ENCODE measurements at places on chromosomes 6 and 20. TPM values are rescaled to one million over a fixed set of nuclear protein-coding genes. Genes with fewer than 3 reads are reported as not detected.

The CST2 gene
- polyA plus RNA-seq, result not detected

The TDP2 gene
- polyA plus RNA-seq, result 29.7 TPM

The ARG1 gene
- 0.53 TPM for polyA plus RNA-seq

The TP53TG5 gene
- 0.96 TPM for polyA plus RNA-seq

The DNMT3B gene
- polyA plus RNA-seq, result 1.0 TPM

The SLC22A1 gene
- 0.44 TPM for polyA plus RNA-seq

The MCCD1 gene
- not detected for polyA plus RNA-seq

The NKX2-2 gene
- not detected for polyA plus RNA-seq

DNA sequence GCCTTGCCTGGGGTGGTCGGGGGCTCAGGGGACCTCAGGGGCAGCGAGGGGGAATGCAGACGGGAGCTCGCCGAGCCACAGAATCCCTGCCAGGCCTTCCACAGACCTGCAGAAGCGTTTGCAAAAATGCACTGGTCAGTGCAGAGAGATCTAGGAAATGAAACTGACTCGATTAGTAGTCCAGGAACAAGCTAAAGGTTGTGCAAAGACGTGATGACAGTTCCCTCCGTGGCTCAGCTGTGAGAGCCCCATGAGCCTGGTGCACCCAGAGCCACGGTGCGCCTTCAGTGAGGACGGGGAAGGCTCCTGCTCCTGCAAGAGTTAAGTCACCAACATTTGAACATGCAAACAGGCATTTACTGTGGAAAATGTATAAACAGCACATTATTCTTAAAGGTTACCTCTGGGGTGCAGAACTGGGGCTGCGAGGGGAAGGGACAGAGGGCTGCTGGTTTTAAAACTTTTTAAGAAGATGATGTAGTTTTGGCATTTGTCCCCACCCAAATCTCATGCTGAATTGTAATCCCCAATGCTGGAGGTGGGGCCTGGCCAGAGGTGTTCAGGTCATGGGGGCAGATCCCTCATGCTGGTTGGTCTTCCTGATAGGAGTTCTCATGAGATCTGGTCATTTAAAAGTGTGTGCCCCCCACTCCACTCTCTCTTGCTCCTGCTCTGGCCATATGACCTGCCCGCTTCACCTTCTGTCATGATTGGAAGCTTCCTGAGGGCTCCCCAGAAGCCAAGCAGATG, 147.3 kb downstream of the DLL1 start:
- no peak for DNase-seq

DNA sequence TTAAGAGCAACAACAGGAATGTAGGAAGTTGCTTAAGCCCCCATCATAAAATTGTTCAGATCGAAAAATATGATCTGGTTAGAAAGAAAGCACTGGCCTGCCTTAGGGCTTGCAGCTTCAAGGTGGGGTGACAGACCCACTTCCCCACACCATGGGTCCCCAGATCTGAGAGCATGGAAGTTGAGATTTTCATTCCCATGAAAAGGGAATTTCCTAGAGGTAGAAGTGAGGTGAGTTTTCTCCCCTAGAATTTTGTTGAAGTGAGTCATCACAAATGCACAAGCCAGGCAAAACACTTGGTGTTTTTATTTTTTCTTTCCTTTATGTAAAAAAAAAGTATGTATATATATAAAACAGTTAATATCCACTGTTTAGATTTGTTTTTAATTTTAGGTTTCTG, 213.6 kb upstream of the SUPT3H start:
- DNase-seq, result no peak

- DNase-seq, result peak; percentile 10
Measured at GRCh38 chr6:29965873-29966601, 23.7 kb downstream of the HLA-A start.

DNA sequence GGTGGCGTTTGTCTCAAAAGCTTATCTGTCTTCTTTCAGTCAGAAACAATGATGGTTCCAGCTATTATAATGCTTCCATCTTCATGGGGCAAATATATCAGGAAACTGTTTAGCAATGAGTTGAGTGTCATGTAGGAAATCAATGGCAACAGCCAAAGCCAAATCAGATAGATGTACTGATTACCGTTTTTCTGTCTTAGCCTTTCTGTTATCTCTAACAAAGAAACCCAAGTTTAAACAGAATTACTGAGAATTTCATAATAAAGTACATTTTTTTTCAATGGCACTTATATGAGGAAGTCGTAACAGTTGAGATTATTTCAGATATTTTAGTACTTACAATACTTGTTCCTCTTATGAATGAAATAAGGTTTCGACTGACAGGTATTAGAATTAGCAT, 1.2 kb downstream of the NOX3 start:
- no peak for DNase-seq

DNA sequence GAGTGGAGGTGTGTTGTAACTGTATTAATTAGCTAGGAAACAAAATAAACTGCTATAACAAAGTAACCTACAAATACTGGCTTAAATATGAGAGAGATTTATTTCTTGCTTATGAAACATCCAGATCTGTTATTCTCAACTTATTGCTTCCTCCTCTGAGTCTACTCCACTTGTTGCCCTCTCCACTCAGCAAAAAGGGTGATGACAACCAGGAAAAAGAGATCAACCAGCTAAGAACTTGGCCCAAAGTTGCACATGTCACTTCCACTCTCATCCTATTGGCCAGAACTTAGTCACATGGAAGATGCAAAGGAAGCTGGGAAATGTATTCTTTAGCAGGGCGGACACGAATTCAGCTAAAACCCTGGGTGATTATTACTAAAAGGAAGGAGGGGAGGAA, 5.2 kb upstream of the TP53RK start:
- no peak for DNase-seq

GRCh38 chr6:144305567-144305966, 20.4 kb downstream of the UTRN start:
- DNase-seq, result no peak

DNA sequence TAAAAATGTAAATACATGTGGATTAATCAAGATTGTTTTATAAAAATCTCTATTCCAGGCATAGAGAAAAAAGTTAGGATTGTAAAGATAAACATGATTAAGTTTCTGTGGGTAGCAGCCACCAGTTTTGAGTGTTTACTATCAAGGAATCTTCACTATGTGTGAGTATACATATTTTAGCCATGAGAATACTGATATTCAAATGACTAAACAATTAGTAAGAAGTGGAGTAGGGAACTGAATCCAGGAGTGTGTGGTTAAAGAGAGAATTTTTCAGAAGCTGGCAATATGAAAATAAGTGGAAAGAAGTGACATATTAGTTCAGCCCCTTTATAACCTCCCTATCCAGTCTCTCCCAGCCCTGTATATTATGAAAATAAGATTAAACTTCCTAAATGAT, 10.3 kb downstream of the ELOVL2 start:
- DNase-seq, result no peak

DNA sequence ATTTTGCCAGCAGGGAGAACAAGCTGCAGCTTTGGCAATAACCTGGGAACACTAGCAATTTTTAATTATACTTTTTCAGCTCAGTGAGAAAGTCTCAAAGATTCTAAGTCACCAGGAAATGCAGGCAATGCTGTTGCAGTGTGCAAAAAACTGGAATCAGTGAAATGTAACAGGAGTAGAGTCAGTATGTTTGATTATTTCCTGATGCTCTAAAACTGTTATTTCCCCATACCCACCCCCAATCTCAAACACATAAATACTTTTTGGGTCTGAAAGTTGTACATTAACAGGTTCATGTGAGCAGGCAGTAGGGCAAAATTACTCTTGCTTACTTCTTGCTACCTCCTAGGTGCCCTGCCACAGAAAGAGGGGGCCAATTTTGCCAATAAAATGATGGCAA, 65.4 kb upstream of the BEND6 start:
- DNase-seq, result no peak

DNA sequence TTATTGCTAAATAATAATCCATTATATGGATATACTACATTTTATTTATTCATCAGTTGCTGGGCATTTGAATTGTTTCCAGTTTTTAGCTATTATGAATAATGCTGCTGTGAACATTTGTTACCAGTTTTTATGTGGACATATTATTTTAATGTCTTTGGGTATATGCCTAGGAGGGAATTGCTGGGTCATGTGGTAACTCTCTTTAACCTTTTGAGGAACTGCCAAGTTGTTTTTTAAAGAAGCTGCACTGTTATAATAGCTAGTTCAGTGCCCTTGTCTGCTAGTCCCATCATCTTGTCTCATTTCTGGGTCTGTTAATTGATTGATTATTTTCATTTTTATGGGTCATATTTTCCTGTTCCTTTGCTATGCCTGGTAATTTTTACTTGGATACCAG, 56.3 kb downstream of the FOXO3 start:
- DNase-seq, result no peak

GRCh38 chr20:35681960-35682359, 17.2 kb downstream of the NFS1 start:
- DNase-seq, result no peak

GRCh38 chr6:136736281-136736960, 55.9 kb downstream of the MAP3K5 start:
- DNase-seq, result no peak

- DNase-seq, result no peak
Measured at GRCh38 chr6:41524634-41525011, 21.6 kb upstream of the FOXP4 start.

- DNase-seq, result no peak
Measured at GRCh38 chr6:166905013-166905412, 51.3 kb downstream of the RNASET2 start.

DNA sequence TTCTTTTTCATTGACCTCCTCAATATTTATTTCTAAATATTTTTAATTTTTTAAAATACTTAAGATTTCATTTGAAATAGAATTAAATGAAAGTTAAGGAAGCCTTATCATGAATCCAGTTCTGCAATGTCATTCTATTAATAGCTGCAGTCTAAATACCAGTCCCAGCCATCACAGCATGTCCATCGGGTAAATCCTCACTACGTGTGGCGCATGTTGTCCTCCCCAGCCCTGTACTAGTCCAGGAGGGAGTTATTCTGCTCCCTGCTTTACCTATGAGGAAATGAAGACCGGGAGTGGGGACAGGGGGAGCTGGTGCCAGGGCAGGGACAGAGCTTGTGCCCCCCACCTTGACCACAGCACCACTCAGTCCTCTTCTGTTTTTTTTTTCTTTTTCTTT, 125.1 kb upstream of the QKI start:
- no peak for DNase-seq

DNA sequence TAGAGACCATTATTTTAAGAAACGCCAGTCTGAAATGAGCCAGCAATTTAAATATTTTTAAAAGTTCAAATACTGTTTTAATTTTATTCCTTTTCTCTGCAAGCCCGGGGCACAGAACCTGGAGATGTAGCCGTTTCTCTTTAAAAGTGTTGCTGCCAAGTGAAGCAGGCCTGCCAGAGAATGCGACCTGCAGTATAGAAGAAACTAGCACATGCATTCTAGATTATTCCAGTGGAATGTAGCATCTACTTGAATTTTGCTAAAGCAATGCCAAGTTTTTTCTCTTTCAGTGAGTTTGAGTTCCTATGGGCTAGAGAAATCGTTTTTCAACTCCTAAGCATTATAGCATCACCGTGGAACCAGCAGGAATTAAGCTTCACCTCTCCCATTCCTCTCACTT, 101.3 kb downstream of the QRSL1 start:
- DNase-seq, result no peak

DNA sequence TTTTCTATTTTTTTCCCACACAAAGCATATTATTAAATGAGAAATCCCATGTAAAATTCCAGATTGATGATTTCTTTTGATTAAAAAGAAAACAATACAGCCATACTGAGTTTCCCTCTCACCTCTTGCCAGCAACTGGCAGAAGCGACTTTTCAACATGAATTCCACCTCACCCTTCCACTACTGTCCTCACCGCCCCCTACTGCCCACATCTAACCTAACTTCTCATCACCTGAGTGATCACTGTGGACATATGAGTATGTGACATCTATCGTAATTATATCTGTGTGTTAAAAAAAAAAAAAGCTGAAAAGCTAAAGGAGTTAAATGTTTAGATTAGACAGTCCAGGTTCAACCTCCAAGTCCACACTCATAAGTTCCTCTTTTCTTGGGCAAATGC, 528.6 kb downstream of the PRKN start:
- DNase-seq, result no peak

DNA sequence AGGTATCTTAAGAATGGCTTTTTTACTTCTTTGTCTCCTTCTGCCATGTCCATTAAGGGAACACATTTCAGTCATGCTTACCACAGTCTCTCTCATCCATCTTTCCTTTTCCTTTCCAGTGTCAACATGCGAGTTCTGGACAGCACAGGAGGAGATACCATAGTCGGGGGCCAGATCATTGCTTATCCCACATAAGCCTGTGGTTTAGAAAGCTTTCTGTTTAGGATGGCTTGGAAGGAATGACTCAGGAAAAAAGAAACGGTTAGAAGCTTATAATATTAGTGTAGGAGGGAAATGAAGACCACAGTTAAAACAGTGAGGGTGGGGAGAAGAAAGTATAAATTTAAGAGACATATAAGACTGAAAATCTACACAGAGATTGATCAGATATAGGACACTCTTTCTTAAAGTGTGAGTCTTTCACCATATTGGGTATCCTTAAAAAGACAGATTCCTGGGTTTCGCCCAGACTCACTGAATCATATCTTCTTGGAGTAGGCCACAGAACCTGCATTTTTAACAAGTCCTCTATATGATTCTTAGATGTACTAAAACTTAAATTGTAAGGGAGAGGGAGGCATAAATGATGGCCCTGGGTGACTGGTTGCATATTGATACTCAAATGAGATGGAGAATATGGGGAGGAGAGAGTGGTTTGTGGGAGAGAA, 36.1 kb downstream of the DSE start:
- DNase-seq, result no peak

GRCh38 chr6:82738773-82739172, 326.9 kb downstream of the UBE3D start:
- no peak for DNase-seq

DNA sequence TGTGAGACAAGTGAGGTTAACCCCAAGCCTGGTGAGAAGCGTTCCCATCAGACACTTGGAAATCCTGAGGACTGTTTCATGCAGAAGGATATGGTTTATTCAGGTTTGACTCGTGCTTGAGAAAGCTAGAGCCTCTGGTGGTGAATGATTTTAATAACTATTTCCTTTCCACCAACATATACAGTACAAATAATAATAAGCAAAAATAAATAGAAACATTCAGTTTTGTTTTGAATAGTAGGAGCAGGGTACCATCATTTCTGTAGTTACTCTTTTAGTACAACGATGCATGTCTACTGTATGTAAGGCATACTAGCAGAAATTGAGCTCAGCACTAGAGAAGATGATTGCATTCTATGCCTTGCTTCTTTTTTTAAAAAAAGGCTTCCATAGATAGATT, 33.5 kb downstream of the PLG start:
- no peak for DNase-seq

Data from urinary bladder (tissue), 4 donors.